ENCODE measurements at places on chromosomes 5 and 9.

DNA sequence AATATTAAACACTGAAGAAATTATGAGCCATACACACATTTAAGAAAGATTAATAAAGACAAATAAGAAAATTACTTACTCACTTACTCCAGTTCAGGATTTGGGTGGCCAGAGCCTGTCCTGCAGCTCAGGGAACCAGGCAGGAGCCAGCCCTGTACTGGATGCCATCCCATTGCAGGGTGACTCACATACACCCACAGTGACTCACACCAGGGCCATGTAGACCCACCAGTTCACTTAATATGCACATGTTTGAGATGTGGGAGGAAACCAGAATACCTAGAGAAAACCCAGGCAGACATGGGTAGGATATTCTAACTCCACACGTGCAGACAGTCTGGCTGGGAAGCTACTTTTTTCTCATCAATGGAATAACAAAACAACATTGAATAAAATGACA, 49.6 kb upstream of the ADRB2 start:
- no peak for DNase-seq

DNA sequence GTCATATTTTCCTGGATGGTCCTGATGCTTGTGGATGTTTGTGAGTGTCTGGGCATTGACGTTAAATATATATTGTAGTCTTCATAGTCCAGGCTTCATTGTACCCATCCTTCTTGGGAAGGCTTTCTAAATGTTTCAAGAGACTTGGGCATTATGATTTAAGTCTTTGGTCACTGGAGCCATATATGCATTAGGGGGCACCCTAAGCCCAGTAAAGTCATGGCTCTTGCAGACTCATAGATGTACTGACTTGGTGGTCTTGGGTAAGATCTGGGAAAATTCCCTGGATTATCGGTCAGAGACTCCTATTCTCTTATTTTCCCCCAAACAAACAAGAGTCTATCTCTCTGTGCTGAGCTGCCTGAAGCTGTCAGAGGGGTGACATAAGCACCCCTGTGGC, 271.1 kb downstream of the TRIM36 start:
- DNase-seq, result no peak

DNA sequence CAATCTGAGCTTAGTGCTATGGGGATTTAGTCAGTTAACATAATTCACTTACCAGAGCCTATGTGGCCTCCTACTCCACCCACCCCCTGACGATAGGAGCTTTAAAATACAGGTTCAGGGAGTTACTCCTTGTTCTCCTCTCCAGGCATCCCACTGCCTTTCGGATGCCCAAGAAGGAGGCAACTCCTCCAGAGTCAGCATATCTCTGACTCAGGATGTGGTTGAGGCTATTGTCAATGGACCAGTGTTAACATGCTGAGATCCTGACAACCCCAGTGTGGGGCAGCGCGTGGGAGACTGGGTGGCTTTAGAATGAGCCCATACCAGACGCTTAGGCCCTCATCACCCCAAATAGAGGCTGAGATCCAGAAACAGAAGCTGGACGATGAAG, 27.4 kb downstream of the BICD2 start:
- no peak for DNase-seq

- no peak for DNase-seq
Observed at GRCh38 chr5:6522331-6522730, 73.7 kb downstream of the UBE2QL1 start.

DNA sequence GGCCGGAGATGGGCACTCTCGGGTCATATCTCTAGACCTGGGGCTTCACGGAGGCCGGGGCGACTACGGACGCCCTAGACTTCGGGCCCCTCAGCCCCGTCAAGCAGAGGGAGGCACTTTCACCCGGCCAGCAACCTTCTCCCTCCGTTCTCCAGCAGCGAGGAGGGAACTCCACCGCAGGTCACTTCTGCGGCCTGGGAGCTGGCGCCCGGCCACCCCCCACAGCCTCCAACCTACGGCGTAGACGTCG, 201 bp downstream of the DOLK start:
- DNase-seq, result no peak

- no peak for DNase-seq
Observed at GRCh38 chr5:147303976-147304375, 69.2 kb downstream of the STK32A start.

GRCh38 chr5:89213573-89213972, 330.6 kb upstream of the MEF2C start:
- no peak for DNase-seq

DNA sequence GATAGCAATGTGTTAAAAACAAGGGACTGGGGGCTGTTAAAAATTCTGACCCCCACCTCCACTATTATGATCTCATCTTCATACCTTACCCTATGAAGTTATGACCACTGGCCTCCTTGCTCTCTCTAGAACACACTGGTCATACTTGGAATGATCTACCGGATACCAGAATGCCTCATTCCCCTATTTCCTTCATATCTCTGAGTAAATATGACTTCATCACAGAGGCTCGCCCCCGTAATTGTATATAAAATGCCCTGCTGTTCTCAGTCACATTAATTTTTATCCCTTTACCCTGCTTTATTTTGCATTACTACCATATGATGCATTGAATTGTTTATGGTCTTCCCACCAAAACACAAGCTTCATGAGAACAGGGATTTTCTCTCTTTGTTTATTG, 29.2 kb downstream of the IZUMO3 start:
- DNase-seq, result no peak

- no peak for DNase-seq
Observed at GRCh38 chr5:106796081-106796480, 874.7 kb downstream of the EFNA5 start.

DNA sequence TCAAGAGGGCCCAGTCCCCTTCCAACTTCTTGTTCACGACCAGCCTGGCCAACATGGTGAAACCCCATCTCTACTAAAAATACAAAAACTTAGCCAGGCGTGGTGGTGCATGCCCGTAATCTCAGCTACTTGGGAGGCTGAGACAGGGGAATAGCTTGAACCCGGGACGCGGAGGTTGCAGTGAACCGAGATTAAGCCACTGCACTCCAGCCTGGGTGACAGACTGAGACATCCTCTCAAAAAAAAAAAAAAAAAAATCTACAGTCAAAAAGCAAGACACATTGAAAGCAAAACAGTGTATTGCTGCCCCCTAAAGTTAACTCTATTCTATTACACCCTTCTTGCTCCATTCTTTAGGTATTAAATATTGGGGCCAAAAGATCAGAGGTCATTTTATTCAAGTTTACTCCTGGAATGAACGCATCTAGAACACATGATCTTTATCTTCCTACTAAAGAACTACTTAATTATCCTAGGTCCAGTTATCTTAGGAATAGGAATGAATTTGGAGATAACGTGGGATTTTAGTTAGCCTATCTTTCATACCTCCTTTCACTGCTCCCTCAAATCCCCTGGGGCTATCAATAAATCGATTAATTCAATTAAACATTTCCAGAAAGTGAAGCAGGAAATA, 2.4 kb downstream of the ATG12 start:
- DNase-seq, result no peak

DNA sequence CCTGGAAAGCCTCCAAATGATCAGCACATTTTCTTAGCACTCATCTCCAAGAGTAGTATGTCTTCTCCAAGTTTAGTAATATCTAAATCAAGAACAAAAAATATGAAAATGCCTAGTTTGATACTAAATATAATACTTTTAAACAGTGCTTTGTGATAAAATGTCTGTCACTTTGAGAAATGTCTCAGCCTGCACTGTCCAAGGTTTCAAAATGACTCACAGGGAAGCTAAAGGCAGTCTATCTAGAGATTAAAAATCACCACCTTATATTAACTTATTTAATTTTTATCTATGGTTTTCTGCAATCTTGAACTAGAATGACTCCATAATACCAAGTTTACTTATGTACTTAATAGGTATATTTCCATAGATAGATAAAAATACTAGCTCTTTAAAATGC, 633.0 kb upstream of the C9orf72 start:
- no peak for DNase-seq

DNA sequence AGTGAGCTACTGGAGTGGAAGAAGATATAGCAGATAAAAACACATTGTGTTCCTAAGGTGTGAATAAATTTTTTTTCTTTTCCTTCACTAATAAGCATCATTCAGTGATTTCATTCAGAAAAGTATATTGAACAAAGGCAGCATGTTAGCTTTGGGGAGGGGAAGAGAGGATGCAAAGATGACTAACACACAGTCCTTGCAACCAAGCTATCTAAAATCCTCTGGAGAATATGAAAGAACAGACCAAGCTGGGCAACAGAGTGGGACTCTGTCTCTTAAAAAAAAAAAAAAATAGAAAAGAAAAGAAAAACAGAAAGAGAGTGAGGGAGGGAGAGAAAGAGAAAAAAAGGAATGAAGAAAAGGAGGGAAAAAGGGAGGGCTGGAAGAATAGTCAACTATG, 22.3 kb upstream of the OMD start:
- no peak for DNase-seq

DNA sequence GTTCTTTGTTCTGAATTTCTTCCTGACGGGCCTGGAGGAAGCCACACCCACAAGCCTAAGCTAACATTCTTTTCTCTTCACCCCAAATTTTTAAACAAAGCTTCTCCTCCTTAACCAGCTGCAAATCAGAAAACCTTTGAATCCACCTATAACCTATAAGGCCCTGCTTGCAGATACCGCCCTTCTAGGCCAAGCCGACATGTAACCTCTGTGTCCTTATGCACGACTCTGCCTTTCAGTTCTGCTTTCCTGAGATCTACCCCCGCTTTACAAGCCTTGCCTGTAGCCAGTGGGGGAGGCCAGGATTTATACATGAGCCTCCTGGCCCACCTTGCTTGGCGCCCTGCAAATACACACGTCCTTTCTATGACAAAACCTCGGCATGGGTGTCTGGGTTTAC, 19.3 kb downstream of the BRD9 start:
- no peak for DNase-seq

GRCh38 chr9:127561491-127562278, 50.4 kb upstream of the STXBP1 start:
- DNase-seq, result peak; percentile 87

DNA sequence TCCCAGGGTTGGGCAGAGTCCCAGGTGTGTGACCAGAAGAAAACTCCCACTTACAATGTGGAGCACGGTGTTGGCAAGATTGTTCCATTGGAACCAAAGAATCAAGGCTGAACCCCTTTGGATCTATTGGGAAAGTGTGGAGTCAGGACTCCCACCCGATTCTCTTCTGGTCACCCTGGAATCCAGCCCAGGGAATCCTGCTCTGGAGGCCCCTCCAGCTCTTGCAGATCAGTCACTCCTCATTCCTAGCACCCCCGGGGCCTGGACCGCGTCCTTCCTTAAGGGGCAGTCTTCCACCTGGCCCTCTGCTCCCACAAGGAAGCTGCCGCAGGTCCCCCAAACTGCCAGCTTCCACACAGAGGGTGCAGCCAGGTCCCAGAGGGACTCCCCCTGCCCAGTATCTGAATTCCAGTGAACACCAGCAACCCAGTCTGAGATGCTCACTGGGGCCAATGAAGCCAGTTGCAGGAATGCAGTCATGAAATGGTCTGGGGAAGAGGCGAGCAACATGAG, 170.1 kb downstream of the GADD45G start:
- DNase-seq, result no peak

- DNase-seq, result no peak
Observed at GRCh38 chr9:135661816-135662560, 1.1 kb upstream of the LCN9 start.

- DNase-seq, result no peak
Observed at GRCh38 chr5:33931136-33931535, 5.0 kb upstream of the RXFP3 start.

GRCh38 chr5:75510417-75510835, 1.0 kb downstream of the CERT1 start:
- no peak for DNase-seq

DNA sequence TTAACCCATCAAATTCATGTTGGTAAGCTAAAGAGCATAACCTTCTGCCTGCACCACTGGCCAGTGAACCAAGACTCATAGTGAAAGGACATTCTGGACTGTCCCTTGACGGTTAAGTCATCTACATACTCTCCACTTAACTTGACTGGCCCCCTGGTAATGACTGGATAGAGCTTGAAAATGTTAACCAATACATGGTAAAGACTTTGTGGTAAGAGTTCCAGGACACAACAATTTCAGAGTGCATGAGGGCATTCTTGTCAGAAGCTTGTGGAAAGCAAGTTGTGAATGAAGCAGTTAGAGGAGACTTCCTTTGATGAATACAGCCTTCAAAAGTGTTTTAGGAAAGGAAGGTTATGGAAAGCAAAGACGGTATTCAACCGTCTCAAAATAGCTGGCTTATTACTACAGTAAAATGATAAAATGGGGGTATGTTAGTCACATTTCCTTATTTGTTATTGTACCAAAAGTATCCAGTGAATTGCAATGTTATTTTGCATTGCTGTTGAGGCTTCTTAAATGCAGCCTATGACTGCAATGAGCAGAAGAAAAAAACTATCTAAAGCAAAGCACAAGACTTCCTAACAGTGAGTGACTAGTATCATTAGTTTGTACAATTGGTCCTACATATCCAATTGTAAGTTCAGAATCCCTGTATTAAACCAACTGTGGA, 47.2 kb upstream of the DAB2 start:
- no peak for DNase-seq

DNA sequence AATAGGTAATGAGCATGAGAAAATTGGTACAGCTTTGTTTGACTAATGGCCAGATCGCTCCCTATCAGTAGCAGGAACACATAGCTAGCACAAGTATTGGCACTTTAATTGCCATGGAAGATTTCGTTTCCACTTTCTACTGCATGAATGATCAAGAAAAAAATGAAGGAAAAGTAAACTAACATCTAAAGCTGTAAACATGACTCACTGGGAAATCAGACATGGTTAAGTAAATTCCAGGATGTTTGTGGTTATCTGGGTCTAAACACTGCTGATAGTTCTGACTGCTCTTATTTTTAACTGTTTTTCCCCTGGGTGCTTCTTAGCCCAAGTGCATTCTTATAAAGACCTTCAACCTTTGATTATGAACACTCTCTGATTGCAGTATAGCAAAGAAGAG, 388.9 kb downstream of the NR2F1-AS1 start:
- no peak for DNase-seq

GRCh38 chr9:110947491-110948044, 90.7 kb downstream of the LPAR1 start:
- DNase-seq, result no peak

DNA sequence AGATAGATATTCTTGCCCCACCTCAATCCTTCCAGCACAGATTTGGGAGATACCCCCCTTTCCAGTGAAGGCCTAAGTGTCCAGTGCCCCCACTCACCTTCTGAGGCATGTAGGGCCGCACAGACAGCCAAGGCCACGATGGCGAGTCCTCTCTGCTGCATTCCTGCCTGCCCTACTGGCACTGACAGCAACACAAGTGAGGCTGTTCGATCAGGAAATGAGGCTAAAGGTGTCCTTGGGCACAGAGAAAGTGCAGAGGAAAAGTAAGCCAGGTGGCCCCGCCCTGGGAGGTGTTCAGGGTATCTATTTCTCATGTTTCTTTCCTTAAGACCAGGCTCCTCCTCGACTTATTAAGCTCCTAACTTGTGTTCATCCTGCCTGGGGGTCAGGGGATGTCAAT, at the start of gene CCL28:
Gene CCL28, minus strand, starts transcription at position 236 of the 400 bp plus-strand sequence. Its CDS starts 75 bp downstream, at position 161.
- DNase-seq, result no peak

DNA sequence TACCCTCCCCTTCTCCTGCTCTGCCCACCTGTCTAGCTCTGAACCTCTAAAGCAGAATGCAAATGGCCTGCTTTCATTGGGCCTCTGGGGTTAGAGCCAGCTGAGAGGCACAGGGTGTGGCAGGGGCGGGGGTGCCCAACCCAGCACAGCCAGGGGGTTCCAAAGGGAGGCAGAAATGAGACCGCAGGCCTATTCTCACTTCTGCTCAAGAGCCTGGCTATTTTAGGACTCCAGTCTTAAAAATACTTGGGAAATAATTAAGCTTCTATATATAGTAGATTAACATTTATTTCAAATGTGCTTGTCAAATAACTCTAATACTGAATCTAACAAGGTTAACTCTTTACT, 5.7 kb downstream of the QSOX2 start:
- DNase-seq, result no peak

Measured in Right ventricle myocardium inferior (tissue), 1 donor.